ENCODE measurements at places on chromosomes 4 and X. TPM values are rescaled to one million over a fixed set of nuclear protein-coding genes. Genes with fewer than 3 reads are reported as not detected.

- H3K4me1 ChIP-seq = peaks cover 12% of the 10 kb centered on the region
- H3K36me3 ChIP-seq = peaks cover under 1% of the 10 kb centered on the region
- no peak overlapping the region for H3K27ac ChIP-seq
- no peak for DNase-seq
These were observed 134.1 kb downstream of the CEP135 start for GRCh38 chr4:56082829-56083228.

DSPP gene
- total RNA-seq = not detected

DNA sequence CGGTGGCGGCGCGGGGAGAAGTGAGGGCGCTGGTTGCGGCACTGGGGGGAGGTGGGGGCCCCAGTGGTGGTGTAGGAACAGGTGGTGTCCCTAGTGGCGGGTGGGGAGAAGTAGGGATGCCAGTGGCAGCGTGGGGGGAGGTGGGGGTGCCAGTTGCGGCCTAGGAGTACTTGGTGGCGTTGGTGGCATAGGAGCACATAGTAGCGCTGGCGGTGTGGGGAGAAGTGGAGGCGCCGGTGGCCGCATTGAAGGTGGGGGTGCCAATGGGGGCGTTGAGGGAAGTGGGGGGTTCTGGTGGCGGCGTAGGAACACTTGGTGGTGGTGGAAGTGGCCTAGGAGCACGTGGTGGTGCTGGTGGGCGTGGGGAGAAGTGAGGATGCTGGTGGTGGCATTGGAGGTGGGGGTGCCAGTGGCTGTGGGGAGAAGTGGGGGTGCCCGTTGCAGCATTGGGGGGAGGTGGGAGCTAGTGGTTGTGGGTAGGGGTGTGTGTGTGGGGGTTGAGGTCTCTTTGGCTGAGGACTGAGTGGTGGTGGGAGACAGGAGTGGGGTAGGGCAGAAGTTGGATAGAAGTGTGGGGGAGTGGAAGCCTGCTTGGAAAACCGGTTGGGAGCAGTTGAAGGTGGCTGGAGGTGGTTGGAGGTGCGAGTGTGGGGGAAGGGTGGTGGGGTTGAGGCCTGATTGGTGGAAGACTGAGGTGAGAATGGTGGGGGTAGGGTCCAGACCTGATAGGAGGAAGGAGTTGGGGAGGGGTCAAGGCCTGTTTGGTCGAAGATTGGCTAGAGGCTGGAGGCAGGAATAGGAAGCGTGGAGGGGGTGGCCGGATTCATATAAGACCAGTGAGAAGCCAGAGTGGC lies 1.1 kb downstream of the GCNA start:
- no peak overlapping the region for H3K4me3 ChIP-seq
- H3K27ac ChIP-seq = no peak overlapping the region
- no peaks in the 10 kb centered on the region for H3K27me3 ChIP-seq
- 0 out of 2 replicates have a peak, but pooled peaks cover 2% of the 10 kb centered on the region for H3K4me1 ChIP-seq
- H3K36me3 ChIP-seq = peaks cover 24% of the 10 kb centered on the region
- DNase-seq = peak; percentile 21

DNA sequence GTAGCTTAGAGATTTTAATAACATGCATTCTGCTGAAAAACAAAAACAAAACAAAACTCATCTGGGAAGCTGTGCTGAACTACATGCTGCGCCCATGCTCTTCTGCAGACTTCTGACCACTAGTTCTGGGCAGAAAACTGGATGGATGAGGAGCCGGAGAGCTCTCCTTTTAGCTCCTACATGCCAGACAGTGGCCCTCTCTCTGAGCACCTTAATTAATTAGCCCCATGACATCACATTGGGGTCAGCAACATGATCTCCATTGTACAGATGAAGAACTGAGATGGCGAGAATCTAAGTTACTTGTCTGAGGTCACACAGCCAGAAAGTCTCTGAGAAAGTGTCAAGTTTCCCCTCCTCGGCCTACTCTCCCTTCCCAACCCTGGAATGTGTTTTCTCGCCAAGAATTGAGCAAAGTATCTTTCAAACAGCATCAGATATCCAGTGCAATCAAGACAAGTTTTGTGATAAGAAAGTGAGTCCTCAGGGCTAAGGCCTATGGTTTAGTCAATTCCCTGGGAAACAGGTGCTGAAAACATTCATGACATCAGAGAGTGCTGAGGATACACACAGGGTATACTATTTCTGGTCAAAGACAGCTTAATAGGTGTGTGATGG lies 21.6 kb downstream of the SCD5 start:
- peaks cover 16% of the 10 kb centered on the region for H3K4me1 ChIP-seq
- peaks cover 40% of the 10 kb centered on the region for H3K27me3 ChIP-seq

GRCh38 chr4:4870576-4871241 lies 11.2 kb downstream of the MSX1 start:
- H3K27ac ChIP-seq = no peak overlapping the region
- H3K4me1 ChIP-seq = peaks cover 46% of the 10 kb centered on the region
- peaks cover 5% of the 10 kb centered on the region for H3K36me3 ChIP-seq
- no peaks in the 10 kb centered on the region for H3K27me3 ChIP-seq
- H3K4me3 ChIP-seq = peak overlapping the region; percentile 55

- H3K27me3 ChIP-seq = no peaks in the 10 kb centered on the region
- H3K4me3 ChIP-seq = peak overlapping the region; percentile 97
- no peak for DNase-seq
- H3K36me3 ChIP-seq = no peaks in the 10 kb centered on the region
These were observed 1.4 kb downstream of the MID1 start for GRCh38 chrX:10618961-10619360.

CXorf38 gene
- total RNA-seq = 10.4 TPM

GYPE gene
- not detected for total RNA-seq

DNA sequence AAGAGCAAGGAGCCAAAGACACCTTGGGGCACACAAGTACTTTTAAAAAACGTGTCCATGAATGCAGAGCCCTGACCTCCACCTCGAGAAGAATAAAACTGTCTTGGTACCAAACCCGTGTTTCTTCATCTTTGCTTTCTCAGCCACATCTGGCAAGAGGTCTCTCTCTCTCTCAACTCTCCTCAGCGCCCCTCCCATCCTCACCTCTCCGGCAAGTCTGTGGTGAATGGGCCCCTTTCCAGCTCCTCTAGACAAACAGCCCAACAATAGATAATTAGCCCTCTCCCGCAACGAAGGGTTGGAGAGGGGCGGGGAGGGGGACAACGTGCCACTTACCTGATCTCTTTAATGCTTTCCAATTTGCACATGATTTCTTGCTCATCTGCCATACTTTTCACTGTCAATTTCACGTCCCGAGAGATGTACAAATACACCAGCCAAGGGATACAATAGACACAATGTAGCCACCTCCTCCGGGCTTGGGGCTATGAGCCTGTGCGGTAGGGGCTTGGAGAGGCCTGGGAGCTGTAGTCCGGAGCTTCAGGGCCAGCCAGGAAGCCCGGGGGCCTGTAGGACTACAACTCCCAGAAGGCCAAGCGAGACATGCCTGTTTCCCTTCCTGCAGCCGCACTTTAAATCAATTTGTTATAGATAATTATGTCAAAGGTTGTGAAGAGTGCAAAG lies at the start of gene ZC4H2:
Gene ZC4H2 (minus strand): TSS at position 462 of the 684 bp plus-strand sequence. CDS start 73 bp downstream, at position 389.
- no peaks in the 10 kb centered on the region for H3K27me3 ChIP-seq
- DNase-seq = peak; percentile 71
- H3K4me3 ChIP-seq = peak within 1 kb of the TSS; percentile 96
- peaks cover 29% of the 10 kb centered on the region for H3K36me3 ChIP-seq
- H3K27ac ChIP-seq = peak within 1 kb of the TSS; percentile 84
- peaks cover 10% of the 10 kb centered on the region for H3K4me1 ChIP-seq

TBC1D14 gene
- 45.1 TPM for total RNA-seq

GRCh38 chrX:56554870-56555269 lies 8.6 kb upstream of the UBQLN2 start:
- no peak overlapping the region for H3K4me3 ChIP-seq
- H3K27me3 ChIP-seq = peaks cover 2% of the 10 kb centered on the region
- no peaks in the 10 kb centered on the region for H3K36me3 ChIP-seq
- no peak for DNase-seq

DNA sequence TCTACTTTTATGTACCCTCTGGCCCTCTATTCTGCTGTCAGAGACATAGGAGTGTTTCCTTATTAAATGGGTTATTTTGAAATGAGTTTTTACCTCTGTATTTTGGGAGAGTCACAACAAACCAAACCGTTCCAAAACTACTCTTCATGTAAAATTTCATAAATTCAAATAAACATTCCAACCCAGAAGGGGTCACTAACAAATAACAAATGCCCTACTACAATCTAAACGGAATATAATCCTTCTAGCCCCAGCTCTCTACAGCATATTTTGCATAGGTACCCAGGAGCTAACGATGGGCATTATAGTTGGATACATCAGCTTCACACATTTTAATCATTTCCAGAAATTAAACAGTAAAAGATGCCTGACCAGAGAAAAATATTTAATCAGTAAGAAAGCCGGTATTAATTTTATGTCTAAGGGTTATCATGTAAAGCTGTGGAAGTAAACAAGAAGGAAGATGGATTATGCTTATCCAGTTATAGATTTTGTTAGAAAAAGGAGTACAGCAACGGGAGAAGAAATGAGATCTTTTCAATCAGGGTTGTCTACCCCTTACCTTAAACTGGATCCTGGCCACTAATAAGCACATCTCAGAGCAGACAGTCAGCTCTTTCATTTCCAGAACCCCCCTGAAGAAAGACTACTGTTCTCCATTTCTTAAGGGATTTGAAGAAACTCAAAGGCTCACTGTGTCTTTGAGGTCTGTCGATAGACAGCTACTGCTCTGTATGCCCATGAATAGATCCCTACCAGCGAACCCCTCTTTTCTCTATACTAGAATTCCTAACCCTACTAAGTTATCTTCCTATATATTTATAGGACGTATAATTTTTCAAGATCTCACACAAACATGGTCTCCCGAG lies 1.2 kb downstream of the UGDH start:
- peaks cover 22% of the 10 kb centered on the region for H3K4me1 ChIP-seq
- H3K27me3 ChIP-seq = peaks cover 6% of the 10 kb centered on the region
- H3K36me3 ChIP-seq = peaks cover 27% of the 10 kb centered on the region
- no peak for DNase-seq
- peak overlapping the region; percentile 96 for H3K27ac ChIP-seq

DNA sequence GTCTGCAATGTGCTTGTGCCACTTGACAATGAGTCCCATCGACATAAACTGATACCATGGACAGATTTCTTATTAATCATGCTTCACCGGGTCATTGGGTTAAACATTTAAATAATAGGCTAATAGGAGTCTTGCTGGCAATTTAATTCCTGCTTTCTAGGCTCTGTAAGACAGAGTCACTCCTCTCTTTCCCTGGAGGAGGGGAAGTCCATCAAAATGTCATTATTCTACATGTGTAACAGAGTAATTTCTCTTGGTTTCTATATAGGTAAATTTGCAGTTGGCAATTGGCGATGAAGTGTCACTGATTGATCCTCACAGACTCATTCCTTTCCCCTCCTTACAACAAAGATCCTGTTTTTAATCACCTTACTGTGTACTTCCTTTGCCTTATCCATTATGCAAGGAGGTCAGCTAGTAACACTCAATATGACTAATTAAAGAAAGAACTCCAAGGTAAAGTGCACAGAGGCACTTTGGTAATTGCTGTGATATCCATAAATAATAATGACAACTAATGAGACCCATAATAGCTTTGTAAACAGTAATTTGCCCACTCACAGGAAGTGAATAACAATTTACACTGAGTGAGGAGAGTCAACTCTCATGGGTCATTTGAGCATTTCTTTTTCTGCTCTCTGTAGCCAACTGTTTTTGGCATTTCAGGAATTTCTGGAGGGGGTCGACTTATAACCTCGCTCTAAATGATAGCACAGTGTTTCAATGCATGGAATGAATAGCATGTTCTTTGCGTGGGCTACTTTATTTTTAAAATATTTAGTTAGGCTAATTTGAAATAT lies 184.0 kb downstream of the UGT8 start:
- H3K36me3 ChIP-seq = no peaks in the 10 kb centered on the region
- H3K4me1 ChIP-seq = peaks cover 20% of the 10 kb centered on the region
- H3K27ac ChIP-seq = peak overlapping the region; percentile 36
- no peak overlapping the region for H3K4me3 ChIP-seq

SULT1B1 gene
- total RNA-seq = 0.14 TPM

GRCh38 chrX:79366556-79366872 lies 620 bp downstream of the ITM2A start:
- peak overlapping the region; percentile 85 for H3K27ac ChIP-seq
- H3K4me1 ChIP-seq = peaks cover 51% of the 10 kb centered on the region
- H3K4me3 ChIP-seq = peak overlapping the region; percentile 86
- no peaks in the 10 kb centered on the region for H3K36me3 ChIP-seq

GRCh38 chr4:11069581-11070211 lies 359.0 kb downstream of the HS3ST1 start:
- no peak overlapping the region for H3K27ac ChIP-seq
- H3K4me3 ChIP-seq = no peak overlapping the region
- peaks cover 4% of the 10 kb centered on the region for H3K27me3 ChIP-seq
- DNase-seq = no peak
- H3K36me3 ChIP-seq = peaks cover 42% of the 10 kb centered on the region
- H3K4me1 ChIP-seq = peaks cover 27% of the 10 kb centered on the region

DNA sequence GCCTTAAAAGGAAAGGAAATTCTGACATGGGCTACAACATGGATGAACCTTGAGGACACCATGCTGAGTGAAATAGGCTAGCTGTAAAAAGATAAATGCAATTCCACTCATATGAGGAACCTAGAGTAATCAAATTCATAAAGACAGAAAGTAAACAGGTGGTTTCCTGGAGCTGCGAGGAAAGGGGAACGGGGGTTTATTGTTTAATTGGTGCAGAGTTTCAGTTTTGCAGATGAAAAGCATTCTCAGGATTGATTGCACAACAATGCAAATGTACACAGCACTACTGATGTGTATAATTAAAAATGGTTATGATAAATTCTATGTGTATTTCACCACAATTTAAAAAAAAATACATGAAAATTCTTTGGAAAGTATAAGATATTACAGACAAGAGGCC lies 24.0 kb downstream of the PLRG1 start:
- H3K4me1 ChIP-seq = peaks cover 12% of the 10 kb centered on the region
- H3K27ac ChIP-seq = no peak overlapping the region
- no peaks in the 10 kb centered on the region for H3K27me3 ChIP-seq
- no peak overlapping the region for H3K4me3 ChIP-seq
- H3K36me3 ChIP-seq = no peaks in the 10 kb centered on the region
- DNase-seq = no peak

DNA sequence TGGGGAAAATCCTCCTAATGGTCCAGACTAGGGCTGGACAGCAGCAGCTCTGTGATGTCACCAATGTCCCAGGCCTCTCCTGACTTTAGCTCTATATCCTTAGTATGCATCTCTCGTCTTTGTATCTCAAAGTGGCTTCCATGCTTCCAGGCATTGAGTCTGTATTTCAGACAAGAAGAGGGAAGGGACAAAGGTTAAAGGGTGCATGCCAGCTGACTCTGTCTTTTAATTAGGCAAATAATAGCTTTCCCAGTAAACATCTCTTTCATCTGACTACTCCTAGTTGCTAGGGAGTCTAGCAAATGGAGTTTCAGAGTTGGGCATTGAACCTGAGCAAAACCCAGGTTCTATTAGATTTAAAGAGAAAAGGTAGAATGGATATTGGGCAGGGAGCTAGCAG lies 5.4 kb downstream of the FAM47E start:
- no peak for DNase-seq
- H3K4me3 ChIP-seq = no peak overlapping the region
- no peak overlapping the region for H3K27ac ChIP-seq
- peaks cover 5% of the 10 kb centered on the region for H3K4me1 ChIP-seq

- no peak overlapping the region for H3K4me3 ChIP-seq
- no peak overlapping the region for H3K27ac ChIP-seq
These were observed 743.5 kb upstream of the MAGEB2 start for GRCh38 chrX:29471829-29472228.

GRCh38 chr4:112287258-112287989 lies 1.7 kb upstream of the TIFA start:
- H3K36me3 ChIP-seq = peaks cover under 1% of the 10 kb centered on the region
- no peak overlapping the region for H3K27ac ChIP-seq
- peaks cover 16% of the 10 kb centered on the region for H3K4me1 ChIP-seq
- DNase-seq = no peak
